ENCODE measurements at places on chromosomes 1 and 21. TPM values are rescaled to one million over a fixed set of nuclear protein-coding genes. Genes with fewer than 3 reads are reported as not detected.
A peak's percentile ranks its signal among the peaks of the same experiment; 100 is the strongest.

- DNase-seq: no peak
Measured at GRCh38 chr1:31460027-31460426, 47.0 kb downstream of the SERINC2 start.

DNA sequence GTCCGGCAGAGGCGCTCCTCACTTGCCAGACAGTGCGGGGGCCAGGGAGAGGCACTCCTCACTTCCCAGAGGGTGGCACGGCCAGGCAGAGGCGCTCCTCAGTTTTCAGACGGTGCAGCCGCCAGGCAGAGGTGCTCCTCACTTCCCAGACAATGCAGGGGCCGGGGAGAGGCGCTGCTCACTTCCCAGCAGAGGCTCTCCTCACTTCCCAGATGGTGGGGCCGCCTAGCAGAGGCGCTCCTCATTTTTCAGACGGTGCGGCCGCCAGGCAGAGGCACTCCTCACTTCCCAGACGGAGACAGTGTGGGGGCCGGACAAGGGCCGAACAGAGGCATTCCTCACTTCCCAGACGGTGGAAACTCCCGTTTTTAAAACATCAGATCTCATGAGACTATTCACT, 238.4 kb upstream of the CACYBP start:
- no peak for DNase-seq

DNA sequence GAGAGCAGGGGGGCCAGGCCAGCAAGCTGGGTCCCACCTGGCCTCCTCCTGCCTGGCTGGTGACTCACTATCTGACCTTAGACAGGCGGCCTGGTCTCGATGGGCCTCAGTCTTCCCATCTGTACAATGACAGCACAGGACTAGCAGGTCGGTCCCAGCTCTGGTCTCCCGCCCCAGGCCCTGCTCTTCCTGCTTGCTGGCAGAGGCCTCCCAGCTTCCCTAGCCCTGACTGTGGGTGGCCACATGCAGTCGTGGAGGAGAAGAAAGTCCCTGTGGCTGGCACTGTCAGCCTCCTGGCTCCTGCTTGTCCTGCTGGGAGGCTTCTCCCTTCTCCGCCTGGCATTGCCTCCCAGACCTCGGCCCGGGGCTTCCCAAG, 817 bp downstream of the EXTL1 start:
- DNase-seq: no peak

GRCh38 chr1:158180741-158181576, at the start of gene CD1D:
TSS of gene CD1D (plus strand) at chr1:158180895. CDS start at chr1:158181102, 207 bp downstream.
- DNase-seq: peak; percentile 62

DNA sequence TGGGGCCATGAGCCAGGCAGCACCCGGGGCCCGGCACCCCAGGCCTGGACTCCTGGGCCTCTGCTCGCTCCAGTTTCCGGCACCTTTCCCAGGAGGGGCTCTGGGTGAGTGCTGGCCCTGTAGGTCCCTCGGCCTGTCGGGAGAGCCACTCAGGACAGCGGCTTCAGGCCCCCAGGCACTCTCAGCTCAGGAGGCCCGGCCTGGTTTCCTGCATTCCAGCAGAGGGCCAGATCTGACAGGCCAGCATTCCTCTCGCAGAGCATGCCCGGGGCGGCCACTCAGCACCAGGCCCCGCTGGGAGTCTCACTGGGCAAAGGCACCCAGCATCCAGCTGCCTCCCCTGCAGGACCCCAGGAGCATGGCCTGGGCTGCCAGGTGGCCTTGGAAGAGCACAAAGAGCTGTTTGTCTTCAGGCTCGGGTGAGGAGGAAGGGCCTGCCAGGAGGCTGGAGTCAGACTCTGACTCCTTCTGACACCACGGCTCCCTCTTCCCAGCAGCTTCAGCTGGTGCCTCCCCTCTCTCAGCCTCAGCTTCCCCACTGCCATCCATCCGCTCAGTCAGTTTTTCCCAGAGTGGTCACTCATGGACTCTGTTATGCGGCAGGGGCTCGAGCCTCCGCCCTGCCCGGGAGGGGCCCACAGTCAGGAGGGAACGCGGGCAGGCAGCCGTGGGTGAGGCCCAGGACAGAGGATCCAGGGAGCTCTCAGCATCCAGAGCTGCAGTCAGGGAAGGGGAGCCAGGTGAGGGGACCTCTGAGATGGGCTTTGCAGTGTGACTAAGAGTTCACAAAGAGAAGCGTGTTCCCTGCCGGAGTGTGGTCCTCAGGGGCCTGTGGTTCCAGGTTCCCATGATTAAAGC, 51.7 kb downstream of the WNT9A start:
- peak; percentile 55 for DNase-seq

DNA sequence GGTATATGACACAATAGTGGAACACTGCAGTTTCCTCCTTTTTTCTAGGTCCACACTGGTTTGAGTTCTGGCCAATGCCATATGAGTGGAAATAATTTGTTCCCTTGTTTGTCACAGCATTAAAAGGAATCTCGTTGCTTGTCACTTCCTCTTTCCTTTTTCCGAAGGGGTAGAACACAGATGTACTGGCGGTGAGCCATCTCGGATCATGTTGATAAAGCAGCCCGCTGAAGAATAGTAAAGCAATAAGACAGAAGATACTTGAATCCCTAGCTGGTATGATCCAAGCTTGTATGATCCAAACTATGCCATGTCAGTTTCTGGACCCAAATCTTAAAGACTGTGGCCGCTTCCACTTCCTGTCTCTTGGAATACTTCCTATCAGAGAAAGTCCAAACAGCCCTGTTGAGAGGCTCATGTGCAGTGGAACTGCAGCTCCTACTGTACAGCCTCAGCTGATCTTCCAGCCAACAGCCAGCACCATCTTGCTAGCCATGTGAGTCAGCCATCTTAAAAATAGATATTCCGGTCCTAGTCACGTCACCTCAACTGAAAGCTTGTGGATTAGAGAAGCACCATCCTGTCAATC, 40.3 kb downstream of the CFHR5 start:
- DNase-seq: no peak

DNA sequence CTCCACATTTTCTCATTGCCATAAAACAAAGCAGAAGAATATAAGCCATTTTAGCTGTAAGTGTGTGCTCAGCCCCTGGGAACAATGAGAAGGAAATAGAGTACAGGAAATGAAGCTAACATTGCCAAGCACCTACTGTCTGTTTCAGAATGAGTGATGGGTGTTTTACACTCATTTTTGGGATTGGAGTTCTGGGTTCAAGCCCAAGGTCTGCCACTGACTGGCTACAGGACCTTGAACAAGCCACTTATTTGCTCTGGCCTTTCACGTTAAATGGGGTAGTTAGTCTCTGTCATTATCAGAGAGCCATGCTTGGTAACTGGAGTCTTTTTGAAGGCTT, 80.7 kb upstream of the KAZN start:
- DNase-seq: no peak

- DNase-seq: no peak
Measured at GRCh38 chr1:208180421-208180820, 63.8 kb downstream of the PLXNA2 start.

DNA sequence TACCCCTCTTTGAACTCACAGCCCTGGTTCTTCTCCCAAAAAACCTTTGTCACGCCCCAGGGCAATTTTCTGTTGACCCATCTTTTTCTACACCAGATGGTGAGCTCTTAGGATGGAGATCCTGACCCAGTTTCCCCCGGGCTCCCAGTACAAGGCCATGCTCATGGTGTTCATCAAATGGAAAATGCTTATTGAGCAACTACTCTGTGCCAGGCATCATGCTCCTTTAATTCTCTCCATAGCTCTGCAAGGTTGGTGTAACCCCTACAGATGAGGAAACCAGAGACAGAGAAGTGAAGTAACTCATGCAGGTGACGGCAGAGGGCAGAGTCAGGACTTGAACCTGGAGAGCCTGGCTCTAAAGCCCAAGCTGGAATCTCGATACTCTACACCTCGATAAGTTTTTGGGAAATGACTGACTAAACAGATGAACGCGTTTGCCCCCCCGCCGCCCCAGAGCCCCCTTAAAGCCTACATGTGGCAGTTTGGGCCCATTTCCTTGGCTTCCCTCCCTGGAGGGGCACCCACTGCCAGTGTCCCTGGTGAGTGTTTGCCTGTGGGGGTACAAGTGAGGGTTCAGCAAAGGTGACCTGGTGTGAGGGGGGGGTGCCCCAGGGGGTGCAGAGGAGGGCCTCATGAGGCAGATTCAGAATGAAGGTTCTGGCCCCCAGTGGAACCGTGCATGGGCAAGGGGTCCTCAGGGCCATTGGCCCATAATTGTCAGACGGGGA, 30.2 kb upstream of the RUNX3 start:
- no peak for DNase-seq

DNA sequence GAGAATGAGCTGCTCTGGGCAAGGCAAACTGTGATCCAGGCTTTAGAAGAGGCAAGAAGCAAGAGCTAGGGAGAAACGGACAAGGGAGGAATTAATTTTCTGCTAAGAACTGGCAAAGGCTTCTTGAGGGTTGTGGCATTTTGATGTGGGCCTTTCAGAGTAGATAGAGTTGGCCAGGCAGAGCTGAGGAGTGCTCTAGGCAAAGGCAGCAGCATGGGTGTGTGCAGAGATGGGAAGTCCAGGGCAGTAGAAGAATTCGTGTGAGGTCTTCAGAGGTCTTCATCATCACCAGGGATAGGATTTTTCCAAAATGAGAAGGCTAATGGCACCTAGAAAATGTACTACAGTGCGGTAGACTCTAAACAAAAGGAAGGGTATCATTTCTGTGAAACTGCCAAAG, 237.8 kb downstream of the LTN1 start:
- no peak for DNase-seq

DNA sequence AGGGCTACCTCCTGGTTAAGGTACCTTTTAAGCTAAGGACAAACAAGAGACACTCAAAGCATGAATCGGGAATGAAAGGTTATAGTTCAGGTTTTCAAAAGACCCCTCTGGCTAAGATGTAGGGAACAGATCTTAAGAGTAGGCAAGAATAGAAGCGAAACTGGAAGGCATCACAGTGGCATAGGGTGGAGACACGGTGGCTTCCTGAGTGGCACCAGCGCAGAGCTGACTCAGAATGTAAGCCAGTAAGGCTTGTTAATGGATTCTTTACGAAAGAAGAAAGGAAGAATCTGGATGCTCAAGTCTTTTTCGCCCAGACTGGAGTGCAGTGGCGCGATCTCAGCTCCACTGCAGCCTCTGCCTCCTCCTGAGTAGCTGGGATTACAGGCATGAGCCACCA, 21.2 kb downstream of the PADI6 start:
- DNase-seq: no peak

- DNase-seq: no peak
Measured at GRCh38 chr1:199550199-199551065, 477.1 kb upstream of the NR5A2 start.

- no peak for DNase-seq
Measured at GRCh38 chr21:41564871-41565274, 56.9 kb upstream of the TMPRSS2 start.

- DNase-seq: no peak
Measured at GRCh38 chr1:27430903-27431600, 38.6 kb downstream of the GPR3 start.

- peak; percentile 88 for DNase-seq
Measured at GRCh38 chr1:2546515-2547209, 9.5 kb upstream of the TNFRSF14 start.

- DNase-seq: no peak
Measured at GRCh38 chr1:168887381-168887780, 158.4 kb upstream of the DPT start.

GRCh38 chr1:21966247-21967000, 10.4 kb upstream of the CELA3B start:
- DNase-seq: no peak

DNA sequence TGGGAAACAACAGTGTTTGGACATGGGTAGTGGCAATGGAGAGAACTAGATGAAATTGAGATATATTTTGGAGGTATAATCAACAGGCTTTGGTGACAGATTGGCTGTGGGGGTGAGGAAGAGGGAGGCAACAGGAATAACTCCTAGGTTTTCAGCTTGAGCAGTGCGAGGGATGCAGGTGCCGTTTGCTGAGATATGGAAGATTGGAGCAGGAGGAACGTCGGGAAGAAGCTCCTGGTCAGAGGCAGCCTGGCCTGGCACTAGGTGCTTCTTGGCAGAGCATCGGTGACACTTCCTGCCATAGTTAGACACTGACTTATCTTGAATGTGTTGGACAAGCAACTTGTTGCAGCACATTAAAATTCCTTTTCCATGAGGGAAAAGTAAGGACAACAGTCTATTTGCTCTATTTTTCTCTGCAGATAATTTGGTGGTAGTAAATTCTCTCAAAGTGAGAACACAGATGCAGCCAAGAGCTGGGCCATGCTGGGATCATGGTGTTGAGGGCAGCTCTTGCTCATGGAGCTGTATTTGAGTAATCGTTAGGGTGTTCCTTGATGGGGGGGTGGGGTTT, 21.5 kb upstream of the MYSM1 start:
- DNase-seq: no peak

GRCh38 chr1:8571200-8571984, 246.0 kb downstream of the RERE start:
- no peak for DNase-seq

GRCh38 chr1:214840356-214840755, 237.4 kb downstream of the CENPF start:
- DNase-seq: no peak

GRCh38 chr1:46806196-46807020, 7.6 kb downstream of the CYP4B1 start:
- peak; percentile 83 for DNase-seq

GRCh38 chr1:206608108-206608698, 4.1 kb downstream of the EIF2D start:
- DNase-seq: no peak

CYYR1 gene
- 27.5 TPM for total RNA-seq

LEMD1 gene
- not detected for total RNA-seq

TIE1 gene
- total RNA-seq: 21.9 TPM

IL20 gene
- not detected for total RNA-seq

CR1 gene
- 2.2 TPM for total RNA-seq

OR2T11 gene
- not detected for total RNA-seq

AMPD1 gene
- total RNA-seq: 0.10 TPM

VPS13D gene
- total RNA-seq: 112 TPM

OVAAL gene
- total RNA-seq: 1.5 TPM

SAMSN1 gene
- total RNA-seq: 1.7 TPM

DVL1 gene
- 144 TPM for total RNA-seq

MAP3K21 gene
- 0.50 TPM for total RNA-seq

KIF21B gene
- total RNA-seq: 0.45 TPM

SH2D1B gene
- total RNA-seq: 0.40 TPM
